ENCODE measurements at places on chromosomes 12 and 14.

- DNase-seq = no peak
Measured at GRCh38 chr12:121144416-121144914, 11.8 kb downstream of the P2RX7 start.

DNA sequence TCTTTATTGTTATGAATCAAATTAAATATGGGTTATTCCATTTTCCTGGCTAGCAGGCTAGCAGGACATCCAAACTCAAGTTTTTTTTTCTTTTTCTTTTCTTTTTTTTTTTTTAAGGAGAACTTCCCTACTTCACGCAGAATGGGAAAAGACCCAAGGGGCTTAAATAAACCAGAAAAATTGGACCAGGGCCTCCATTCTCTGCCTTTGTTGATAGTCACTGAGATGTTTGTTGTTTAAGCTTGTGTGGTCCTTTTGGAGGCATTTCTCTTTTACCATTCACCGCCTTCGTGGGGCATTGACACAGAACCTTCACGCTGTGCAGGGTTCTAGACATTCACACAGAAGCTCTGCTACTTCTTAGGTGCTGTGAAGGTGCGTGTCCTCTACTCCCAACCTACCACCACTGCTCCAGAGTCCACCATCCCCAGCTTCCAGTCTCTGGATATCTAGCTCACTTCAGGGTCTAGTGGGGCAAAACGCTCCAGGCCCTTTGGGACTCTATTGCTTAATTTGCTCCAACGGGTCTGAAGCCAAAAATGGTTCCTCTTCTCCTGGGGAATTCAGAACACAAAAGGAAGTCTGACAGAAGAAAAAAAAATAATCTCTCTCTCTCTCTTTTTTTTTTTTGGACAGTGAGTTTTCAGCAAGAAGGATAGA is 301.3 kb downstream of the AEBP2 start:
- DNase-seq = no peak

GRCh38 chr12:92136965-92137721 is 8.5 kb downstream of the BTG1 start:
- peak; percentile 69 for DNase-seq

GRCh38 chr14:94175011-94175745 is 1.1 kb downstream of the PPP4R4 start:
- no peak for DNase-seq

- DNase-seq = no peak
Measured at GRCh38 chr14:54299410-54300363, 97.1 kb upstream of the CDKN3 start.

GRCh38 chr12:79652521-79652920 is 38.2 kb downstream of the PAWR start:
- no peak for DNase-seq

GRCh38 chr14:25848601-25849000 is 749.2 kb downstream of the NOVA1 start:
- no peak for DNase-seq

- no peak for DNase-seq
Measured at GRCh38 chr12:113978080-113978479, 12.0 kb upstream of the RBM19 start.

GRCh38 chr14:90677484-90678050 is 138.7 kb downstream of the TTC7B start:
- no peak for DNase-seq

DNA sequence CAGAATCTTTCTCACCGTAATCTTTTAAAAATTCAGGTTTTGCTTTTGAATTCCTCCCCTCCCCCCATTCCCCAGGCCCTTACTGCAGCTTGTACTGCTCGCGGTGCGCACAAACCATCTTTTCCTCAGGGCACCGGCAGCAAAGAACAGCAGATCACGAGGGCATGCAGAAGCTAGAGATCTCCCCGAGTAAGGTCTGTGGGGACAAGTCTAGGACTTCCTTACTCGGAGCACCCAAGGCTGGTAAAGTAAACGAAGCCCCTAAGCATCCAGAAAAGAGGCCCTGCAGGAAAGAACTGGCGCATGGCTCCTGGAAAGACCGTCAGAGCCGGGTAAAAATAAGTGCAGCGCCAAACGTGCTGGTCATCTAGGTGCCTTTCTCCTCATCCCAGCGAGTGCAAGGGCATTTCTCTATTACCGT is 727 bp downstream of the LDHB start:
- DNase-seq = peak; percentile 36

DNA sequence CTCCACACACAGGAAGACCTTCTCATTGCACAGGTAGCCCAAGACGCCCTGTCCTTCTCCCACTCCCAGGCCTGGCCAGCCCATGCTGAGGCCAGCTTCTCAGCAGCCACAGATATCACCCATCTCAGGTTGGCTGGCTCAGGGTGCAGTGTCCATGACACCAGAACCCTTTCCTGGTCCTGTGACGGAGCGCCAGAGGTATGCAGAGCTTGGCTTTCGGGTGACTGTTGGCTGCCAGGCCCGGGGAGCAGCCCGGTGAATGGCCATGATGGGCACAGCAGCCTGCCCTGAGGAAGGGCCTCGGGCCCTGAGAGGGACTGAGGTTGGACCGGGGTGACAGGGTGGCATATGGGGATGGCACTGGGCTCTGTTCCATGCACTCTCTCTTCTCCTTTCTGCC is 173.4 kb downstream of the TSPAN9 start:
- DNase-seq = no peak

DNA sequence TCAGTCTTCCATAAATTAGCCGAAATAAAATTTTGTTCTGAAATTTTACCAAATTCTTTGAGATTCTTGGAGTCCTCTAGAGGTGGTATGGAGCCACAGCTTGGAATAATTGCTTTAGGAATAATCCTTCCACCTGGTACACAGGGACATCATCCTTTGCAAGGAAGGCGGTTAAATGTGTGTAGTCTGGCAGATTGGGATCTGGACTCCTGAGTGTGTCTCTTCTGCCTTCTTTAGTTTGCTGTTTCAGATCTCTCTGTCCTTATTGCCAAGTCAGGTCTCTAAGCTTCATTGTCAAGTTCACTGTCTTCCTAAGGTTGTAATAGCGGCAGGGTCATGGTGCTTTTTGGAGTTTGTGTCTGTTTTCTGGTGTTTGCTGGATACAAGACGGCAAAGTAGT is 393.9 kb upstream of the RGS6 start:
- no peak for DNase-seq

- DNase-seq = no peak
Measured at GRCh38 chr12:30836656-30837445, 82.1 kb upstream of the CAPRIN2 start.

GRCh38 chr14:82657186-82657675 is 1123.6 kb upstream of the SEL1L start:
- DNase-seq = no peak

DNA sequence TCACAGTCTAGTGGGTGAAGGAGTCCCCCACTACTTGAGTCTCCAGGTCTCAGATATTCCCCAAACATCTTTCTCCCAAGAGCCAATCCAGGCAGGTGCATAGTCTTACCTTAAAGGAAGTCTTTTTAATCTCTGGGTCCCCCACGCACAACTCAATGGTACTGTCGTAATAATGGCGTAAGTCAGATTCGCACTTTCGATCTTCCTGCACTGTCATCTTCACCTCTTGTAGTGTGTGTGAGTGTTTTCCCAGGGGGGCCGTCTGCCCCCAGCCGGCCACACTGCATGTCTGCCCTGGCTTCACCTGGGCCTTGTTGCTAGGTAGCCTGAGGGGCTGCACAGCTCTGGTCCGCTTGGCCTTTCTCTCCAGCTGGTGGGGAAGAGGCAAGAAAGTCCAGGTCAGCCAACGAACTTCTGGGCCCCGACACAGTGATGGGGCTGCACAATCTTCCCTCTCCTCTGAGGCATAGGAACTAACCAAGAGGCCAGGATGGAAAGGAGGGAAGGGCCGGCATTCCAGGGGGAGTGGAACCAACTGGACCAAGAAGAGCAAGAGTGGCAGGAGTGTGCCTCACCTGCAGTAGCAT is 2.1 kb downstream of the GZMB start:
- DNase-seq = no peak

DNA sequence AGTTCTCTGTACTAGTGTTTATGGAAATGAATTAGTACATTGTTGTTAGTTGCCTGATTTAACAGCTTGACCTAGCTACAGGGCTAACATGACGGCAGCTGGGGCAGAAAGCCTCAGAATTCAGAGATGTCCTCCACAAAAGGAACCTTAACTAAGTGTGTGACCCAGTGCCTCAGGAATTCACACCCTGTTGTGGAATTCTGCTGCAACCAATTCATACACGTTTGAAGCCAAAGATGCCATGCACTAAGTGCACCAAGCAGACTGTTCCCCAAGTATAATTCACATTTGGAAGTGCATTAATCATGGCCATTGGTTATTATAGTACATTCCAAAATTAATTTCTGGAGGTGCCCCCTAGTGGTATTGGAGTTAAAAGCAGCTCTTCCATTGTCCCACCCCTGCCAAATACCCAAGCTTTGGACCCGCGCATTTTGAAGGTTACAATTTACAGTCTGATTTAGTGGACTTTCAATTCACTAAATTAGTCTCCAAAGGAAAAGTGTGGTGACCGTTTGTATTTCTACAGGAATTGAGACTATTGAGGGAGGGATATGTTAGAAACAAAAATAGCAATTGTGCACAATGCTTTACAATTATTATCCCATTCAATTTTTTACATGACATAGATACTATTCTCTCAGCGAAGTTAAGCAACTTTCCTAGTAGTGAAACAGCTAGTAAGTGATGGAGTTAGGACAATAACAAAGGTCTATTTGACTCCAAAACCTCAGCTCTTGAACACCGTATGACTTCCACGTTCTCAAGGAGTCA is 85.9 kb downstream of the PAX9 start:
- DNase-seq = peak; percentile 27

GRCh38 chr14:74531467-74531866 is 37.9 kb downstream of the ISCA2 start:
- DNase-seq = peak; percentile 68

DNA sequence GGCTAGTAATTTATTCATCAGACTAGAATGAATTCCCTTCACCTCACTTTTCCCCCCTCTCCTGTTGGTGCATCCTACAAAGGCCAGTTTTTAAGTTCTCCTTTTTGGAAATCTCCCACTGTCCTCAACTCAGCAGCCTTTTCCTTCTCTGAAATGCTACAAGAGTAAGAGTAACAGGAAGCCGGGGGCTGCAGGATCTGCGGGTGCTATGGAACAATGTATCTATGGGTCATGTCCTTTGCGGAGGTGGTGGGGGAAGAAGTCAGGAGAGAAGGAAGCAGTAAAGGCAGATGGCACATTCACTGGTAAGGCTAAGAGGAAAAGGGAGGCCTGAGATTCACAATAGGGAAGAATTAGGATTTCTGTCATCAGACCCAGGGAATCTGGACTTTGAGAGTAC is 22.2 kb upstream of the TESC start:
- DNase-seq = no peak

DNA sequence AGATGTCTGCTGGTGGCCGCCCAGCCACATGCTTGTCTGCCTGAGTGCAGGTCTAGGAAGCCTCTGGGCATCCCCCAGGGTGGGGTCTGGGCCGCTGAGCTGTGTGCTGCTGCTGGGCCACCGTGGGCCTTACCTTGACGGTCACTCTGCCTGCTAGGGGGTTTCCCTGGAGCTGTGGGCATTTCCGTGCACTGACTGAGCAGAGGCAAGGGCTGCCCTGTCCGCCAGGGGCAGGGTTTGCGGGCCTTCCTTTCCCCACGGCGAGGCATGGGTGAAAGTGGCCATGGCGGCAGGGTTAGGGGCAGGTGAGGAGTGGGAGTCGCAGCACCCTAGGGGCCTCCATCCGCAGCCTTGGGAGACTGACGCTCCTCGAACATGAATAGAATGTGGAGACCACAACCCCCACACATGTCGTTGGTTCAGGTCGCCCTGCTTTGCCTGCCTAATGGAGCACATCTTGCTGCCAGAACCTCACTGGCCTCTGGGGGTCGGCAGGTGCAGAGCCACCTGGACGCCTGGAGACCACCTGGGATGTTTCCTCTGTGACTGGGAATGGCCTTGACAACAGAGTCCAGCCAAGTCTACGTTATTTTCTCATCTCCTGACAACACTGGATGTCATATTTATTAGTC is 2.5 kb downstream of the ZBTB42 start:
- DNase-seq = no peak

GRCh38 chr14:22597771-22598098 is 365 bp upstream of the ABHD4 start:
- no peak for DNase-seq

DNA sequence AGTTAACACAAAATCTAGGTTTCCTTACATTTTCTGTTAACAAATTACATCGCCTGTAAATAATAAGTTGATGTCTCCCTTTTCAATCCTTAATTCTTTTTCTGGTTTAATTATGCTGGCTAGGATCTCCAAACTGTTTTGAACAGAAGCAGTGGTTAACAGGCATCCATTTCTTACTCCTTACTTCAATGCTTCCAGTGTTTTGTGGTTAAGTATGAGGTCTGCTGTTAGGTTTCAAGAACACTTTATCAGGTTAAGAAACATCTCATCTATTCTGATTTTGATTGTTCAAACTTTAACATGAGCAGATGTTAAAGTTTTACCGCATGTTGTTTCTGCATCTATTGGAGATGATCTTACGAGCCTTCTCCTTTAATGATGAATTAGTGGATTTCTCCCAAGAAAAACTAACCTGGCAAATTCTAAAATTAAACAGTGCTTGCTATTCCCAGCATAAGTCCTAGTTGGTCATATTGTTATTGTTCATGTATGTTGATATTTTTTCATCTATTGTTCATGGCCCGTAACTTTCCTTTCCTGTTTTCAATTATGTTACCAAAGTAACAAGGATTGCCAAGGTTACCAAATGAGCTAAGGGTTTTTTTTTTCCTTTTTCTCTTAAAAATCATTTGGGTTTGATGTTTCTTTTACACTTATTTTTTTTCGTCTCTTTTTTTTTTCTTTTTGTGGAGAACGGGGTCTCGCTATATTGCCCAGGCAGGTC is 33.4 kb downstream of the POLE start:
- DNase-seq = no peak

- no peak for DNase-seq
Measured at GRCh38 chr14:28704153-28704552, 62.4 kb upstream of the FOXG1 start.

- peak; percentile 46 for DNase-seq
Measured at GRCh38 chr14:23365732-23366425, 907 bp upstream of the EFS start.

GRCh38 chr14:68785534-68786490 is 7.1 kb downstream of the ZFP36L1 start:
- DNase-seq = no peak

DNA sequence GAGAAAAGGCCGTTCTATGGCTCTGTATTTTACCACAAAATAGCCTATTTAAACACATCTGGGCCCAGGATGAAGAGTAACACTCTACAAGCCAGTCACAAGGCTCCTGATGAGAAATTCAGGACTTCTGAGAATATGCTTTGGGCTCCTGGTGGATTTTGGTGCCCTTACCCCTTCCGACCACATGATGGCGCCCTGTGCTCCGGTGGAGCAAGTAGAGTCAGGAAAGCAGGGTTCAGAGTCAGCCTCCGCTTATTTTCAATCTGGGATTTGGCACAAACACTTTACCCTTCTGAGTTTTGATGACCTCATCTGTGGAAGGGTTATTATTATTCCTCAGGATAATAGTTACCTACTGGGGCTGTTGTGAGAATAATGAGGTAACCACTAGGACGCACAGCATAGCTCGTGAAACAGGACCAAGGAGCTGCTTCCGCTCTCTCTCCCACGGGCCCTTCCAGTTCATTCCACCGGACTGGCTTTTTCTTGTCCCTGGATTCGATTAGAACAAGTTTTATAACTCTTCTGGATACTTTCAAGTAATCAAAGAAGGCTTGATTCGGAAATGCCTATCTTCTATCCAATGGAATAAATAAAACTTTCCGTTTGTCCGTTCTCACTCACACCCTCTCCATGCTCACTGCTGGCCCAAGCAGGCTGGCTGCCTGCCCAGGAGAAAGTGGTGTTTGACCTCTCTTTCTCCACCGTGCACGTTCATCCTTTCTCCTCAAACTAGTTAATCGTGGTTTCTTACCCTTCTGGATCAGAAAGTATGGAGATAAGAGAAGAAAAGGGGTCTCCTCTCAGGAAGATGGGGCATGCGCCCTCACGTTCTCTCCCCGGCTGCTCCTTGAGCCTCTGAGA is 104.6 kb downstream of the GALC start:
- peak; percentile 50 for DNase-seq

All from AG08396 (cell line).